ENCODE measurements at places on chromosomes 6 and 20.

DNA sequence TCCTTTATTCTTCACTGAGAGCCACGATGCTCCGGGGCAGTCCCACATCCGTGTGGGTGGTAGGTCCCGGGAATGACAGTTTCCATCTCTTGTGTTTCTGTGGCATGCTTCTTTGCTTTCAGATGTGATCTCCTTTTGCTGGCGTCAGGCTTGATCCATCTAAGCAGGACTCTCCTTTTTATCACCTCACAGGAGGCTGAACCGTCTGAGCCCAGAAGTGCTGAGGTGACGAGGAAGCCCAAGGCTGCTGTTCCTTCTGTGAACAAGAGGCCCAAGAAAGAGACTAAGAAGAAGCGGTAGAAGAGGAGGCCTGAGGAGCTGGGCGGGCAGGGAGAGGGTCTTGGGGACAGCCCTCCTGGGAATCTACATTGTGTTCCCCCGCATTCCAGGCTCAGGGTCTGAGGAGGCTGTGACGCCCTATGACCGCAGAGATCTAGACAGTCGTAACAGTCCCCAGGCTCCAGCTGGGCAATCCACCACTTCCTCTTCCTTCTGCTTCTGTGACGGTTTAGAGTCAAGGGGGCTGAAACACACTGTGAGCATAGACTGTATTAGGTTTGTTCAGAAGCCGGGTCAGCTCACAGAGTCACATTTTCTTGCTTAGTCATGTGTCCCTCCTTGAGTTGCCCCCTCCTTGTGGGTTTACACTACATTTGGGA is 26.8 kb downstream of the MANBAL start:
- DNase-seq = no peak

GRCh38 chr6:169310983-169311382 is 57.3 kb upstream of the THBS2 start:
- no peak for DNase-seq

DNA sequence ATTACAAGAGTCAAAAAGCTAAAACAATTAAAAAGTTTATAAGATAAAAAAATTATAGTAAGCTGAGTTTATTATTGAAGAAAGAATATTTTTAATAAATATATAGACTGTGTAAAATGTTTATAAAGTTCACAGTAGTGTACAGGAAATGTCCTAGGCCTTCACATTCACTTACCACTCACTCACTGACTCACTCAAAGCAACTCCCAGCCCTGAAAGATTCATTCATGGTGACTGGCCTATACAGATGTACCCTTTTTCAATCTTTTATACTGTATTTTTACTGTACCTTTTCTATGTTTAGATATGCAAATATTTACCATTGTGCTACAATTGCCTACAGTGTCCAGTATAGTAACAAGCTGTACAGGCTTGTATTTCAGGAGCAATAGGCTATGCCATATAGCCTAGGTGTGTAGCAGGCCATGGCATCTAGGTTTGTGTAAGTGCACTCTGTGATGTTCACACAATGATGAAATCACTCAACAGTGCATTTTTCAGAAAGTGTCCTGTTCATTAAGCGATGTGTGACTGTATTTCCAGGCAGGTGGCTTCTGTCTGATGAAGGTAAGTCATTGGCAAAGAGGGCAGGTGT is 130.2 kb downstream of the BTBD3 start:
- no peak for DNase-seq

GRCh38 chr6:16639684-16640480 is 121.4 kb downstream of the ATXN1 start:
- DNase-seq = no peak

DNA sequence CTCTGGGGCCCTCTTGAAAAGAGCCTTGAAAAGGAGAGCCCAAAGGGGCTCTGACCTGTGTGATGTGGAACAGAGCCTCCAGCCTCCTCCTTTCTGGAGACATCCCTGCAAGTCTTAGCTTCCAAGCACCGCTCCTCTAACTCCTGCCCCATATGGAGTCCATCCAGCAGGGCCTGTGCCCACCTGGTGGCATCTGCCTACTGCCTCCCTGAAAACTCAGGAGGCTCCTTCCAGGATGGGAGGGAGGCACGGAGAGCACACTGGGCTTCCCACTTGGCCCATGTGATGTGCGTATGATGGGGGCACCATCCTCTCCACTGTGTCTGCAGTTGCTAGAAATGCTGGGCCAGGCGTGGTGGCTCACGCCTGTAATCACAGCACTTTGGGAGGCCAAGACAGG is 98.1 kb downstream of the SYNDIG1 start:
- DNase-seq = no peak

- no peak for DNase-seq
Measured at GRCh38 chr6:7144872-7145584, 37.3 kb downstream of the RREB1 start.

GRCh38 chr6:20319520-20320357 is 81.9 kb upstream of the E2F3 start:
- peak; percentile 10 for DNase-seq

DNA sequence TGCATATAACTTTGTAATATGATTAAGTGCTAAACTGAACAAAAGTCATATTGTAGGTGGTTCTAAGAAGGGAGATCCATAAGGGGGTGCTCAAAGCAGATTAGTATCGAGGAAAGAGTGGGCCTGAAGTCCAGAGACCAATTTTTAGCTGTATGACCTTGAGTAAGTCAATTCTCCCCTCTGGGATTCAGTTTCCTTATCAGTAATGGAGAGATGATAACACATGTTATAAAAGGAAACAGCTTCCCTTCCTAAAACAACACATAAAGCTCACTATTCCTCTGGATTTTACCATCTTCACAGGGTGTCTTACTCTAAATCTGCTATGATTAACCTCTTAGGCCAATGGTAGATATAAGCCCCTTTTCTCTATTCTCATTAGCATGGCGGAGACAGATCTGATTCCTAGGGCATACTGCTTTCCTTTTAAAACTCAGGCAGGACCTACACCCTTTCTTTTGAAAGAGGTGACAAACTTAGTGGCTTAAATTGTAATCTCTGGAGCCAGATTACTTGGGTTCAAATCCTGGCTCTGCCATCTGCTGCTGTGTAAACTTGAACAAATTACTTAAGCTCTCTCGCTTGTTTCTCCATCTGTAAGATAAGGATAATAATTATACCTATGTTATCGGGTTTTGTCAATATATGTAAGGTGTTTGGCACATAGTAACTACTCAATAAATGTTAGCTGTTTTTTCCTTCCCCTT is 39.5 kb downstream of the ACSS2 start:
- no peak for DNase-seq

DNA sequence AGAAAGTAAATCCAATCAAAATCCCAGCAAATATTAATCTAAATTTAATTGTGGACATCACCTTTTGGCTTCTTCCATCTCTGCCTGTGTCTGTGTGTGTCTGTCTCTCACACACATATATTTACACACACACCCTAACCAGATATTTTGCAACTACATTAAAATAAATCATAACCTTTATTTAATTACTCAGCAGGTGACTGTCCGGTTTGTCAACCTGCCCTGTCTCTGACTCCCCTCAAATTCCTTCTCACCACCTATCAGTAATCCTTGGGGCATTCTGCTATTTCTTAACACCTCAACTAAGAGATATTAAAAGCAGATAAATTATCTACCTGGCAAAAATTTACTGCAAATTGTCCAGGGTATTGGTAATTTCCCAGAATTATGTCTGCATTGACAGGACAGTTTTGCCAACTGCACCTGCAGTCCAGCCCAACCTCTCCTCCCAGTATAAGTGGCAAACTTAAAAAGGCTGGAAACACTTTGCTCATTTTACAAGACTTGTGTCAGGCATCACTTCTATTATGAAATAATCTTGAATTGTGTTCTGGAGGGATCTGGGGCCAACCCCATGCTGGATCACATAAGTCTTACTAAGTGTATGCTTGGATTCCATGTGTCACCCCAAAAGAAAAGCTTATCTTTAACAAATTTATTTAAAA is 216.1 kb downstream of the GMDS start:
- no peak for DNase-seq

DNA sequence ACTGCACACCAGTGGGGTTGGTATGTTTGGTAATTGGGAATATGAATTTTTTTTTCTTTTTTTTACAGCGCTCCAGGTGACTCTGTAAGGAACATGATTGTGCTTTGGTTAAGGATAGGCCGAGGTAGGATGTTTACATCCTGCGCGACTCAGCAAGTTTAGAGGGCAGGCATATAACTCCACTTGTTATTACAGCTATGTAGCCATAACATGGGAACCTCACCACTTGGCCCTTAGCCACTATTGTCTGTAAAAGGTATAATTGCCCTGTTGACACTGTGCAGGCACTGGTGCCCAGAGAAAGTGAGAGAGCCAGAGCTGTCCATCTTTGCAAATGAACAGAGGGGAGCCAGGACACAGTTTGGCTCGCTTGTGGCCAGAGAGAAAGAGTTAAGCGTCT is 172.9 kb downstream of the MCHR2 start:
- DNase-seq = no peak

GRCh38 chr6:9233226-9233625 is 797.9 kb upstream of the SLC35B3 start:
- DNase-seq = no peak

- no peak for DNase-seq
Measured at GRCh38 chr20:25135031-25135430, 53.1 kb upstream of the VSX1 start.

DNA sequence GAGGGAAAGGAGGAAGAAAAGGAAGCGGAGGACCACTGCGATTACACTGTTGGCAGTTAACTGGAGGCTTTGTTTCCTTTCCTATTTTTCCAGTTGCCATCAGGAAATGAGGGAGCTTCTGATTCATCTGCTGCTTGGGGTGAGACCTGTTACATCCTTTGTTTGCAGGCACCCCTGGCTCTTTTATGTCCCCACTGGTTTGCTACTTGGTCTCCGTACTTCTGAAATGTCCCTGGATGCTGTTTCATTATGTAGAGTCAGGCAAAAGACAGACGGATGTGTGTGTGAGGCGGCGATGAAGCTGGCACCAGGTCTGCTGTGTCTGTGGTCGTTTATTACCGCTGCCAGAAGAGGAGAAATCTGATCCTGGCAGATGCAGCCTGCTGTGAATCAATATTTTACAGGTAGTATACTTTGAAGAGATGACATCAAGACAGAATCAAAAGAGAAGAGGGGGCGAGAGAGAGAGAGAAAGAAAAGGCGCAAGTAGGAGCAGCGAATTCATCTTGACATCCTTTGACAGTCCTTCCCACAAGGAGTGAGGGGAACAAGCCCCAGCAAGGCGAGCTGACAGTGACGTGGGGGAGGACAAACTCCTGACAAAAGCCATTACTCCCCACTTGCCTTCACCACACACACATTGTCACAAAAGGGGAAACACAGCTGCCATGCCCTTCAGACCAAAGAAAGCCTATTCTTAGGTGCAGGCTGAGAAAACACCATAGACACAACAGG is 145.9 kb upstream of the FBXL4 start:
- no peak for DNase-seq

DNA sequence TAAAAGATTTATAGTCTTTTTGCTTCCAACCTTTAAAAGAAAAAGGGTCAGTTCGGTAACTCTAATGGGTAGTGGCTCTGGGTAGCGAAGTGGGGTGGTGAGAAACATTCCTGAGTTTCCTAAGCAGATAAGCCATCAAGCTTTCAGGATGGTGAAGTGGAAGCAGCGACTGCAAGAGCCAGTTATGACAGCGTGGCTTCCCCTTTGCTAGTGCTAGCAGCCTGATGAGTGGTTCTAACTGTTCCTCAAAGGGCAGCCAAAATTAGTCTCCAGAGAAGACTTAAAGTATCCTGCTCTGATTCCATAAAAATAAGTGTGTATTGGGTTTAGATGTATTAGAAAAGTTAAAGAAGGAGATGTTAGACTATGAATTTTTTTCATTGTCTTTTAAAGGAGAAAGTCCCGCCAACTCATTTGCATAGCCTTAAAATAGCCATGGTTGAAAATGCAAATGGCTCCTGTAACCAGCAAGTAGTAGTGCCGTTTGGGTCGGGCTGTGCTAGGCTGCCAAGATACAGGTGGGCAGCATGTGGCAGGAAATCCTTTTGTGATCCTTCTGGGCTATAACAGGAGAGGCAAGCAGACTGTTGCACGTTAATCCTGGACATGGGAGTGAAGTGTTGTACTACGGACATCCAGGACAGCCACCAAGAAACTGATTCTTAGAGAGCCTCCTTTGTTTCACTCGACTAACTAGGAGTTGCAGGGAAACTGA is 18.0 kb downstream of the ELOVL2 start:
- DNase-seq = no peak

GRCh38 chr20:6121504-6121903 is 1.3 kb downstream of the FERMT1 start:
- DNase-seq = no peak

GRCh38 chr6:53962646-53963045 is 148.6 kb upstream of the MLIP start:
- DNase-seq = no peak

GRCh38 chr6:167676000-167676665 is 150.6 kb upstream of the AFDN start:
- no peak for DNase-seq
